ENCODE measurements at places on chromosomes 5 and 9. TPM values are rescaled to one million over a fixed set of nuclear protein-coding genes. Genes with fewer than 3 reads are reported as not detected.
A peak's percentile ranks its signal among the peaks of the same experiment; 100 is the strongest.

The PHF24 gene
- polyA plus RNA-seq, result not detected

The RANBP3L gene
- polyA plus RNA-seq, result 0.31 TPM

The KIF24 gene
- polyA plus RNA-seq, result 0.45 TPM

The CFAP157 gene
- not detected for polyA plus RNA-seq

DNA sequence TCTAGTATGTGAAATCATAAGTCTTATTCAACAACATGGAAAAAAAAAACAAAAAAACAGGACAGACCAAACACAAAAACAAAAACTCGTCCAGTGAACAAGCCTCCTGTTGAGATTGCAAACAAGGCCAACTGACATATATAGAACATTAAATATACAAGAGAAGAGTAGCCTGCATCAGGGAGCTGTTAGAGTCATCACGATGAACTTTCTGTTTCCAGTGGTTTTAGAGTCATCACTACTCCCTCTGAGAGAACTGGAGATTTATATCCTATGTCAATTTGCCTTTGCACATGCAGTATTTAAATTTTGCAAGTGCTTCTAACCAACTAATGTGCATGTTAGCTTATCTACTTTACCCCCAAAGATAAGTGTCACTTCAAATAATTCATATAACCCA, 9.9 kb downstream of the SNCAIP start:
- H3K36me3 ChIP-seq, result no peaks in the 10 kb centered on the region
- no peaks in the 10 kb centered on the region for H3K27me3 ChIP-seq
- no peak for DNase-seq

GRCh38 chr5:83179966-83180365, 102.6 kb downstream of the XRCC4 start:
- no peaks in the 10 kb centered on the region for H3K36me3 ChIP-seq
- no peaks in the 10 kb centered on the region for H3K27me3 ChIP-seq
- no peaks in the 10 kb centered on the region for H3K4me1 ChIP-seq
- no peak overlapping the region for H3K4me3 ChIP-seq
- no peak overlapping the region for H3K27ac ChIP-seq
- DNase-seq, result no peak

DNA sequence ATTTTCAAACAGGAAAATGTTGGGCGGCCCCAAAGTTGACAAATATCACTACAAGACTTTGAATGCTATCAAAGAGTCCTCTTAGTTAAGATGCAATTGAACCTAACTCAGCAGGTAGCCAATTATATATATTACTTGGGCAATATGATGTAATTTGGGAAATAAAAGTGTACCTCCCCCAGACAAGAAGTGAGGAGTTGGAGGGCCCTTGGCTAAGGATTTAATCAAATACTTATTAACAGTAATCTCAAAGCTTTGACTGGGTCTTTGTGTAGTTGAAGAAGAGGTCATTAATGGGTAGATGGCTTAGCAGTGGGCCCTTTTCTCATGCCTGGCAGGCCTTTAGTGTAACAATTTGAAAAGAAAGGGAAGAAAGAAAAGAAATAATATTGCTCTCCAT, 599.0 kb downstream of the CSNK1G3 start:
- DNase-seq, result no peak
- H3K27ac ChIP-seq, result no peak overlapping the region
- no peak overlapping the region for H3K4me3 ChIP-seq
- no peaks in the 10 kb centered on the region for H3K36me3 ChIP-seq

GRCh38 chr9:113462781-113463286, 693 bp upstream of the RGS3 start:
- no peak for DNase-seq
- no peaks in the 10 kb centered on the region for H3K27me3 ChIP-seq
- H3K36me3 ChIP-seq, result peaks cover 2% of the 10 kb centered on the region
- no peaks in the 10 kb centered on the region for H3K4me1 ChIP-seq

GRCh38 chr5:170503990-170504596, at the start of gene KCNIP1:
TSS of gene KCNIP1 (plus strand) at chr5:170504020.
- H3K27me3 ChIP-seq, result peaks cover 3% of the 10 kb centered on the region
- H3K27ac ChIP-seq, result no peak within 1 kb of the TSS
- H3K4me3 ChIP-seq, result peak within 1 kb of the TSS; percentile 13
- no peaks in the 10 kb centered on the region for H3K4me1 ChIP-seq
